ENCODE measurements at places on chromosomes 5 and 9.

DNA sequence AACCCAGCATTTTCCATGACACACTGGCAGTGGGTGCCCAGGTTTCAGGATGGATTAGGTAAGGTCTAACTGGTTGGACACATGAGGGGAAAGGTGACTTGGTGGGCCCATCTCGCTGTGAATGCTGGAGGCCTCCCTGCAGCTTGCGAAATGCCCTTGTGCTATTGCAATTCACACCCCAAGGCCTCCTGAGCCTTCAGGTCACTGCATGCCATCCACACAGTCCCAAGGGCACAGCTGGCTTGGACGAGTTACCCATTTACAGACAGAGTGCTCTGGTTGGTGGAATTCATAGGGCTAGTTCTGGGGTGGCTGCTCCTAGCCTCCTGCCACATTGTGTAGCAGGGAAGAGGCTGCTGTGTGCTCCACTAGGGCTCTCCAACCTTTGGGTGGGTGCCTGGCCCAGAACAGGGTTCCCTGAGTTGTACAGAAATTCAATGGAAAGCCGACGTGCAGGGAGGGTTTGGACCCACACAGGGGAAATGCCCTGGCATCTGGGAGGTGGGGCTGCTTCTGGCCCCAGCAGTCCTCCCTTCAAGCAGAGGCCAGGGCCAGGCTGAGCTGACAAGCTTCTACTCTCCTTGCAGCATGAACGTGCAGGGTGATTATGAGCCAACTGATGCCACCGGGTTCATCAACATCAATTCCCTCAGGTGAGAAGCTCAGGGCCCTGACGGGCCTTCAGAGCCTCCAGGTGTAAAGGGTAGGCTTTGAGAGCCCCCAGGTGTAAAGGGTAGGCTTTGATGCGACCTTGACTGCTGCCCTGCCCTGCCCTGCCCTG lies 54.3 kb downstream of the ASS1 start:
- DNase-seq: no peak

DNA sequence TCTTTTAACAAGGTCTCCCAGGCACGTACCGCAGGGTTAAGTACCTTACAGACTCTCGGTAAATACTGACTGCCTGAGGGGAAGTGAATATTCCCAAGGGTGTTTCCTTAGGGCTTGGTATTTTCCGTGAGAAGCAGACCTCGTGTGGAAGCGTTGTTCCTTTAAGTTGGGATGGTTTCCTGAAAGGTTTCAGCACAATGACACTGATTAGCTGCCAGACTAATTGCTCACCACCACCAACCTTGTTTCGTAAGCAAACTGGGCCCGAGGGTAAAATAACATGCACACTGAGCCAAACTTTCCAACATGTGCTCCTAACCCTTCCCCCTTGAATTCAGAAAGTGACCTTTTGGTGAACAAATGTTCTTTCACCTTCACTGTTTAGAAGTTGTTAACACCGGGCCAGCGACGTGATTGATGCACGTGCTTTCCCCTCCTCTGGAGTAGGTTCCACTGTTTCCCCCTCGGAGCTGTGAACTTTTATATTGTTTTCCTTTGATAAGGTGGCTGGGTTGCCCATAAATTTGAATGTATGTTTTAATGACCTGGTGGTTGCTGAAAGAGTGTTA lies 128.1 kb upstream of the RPS23 start:
- peak; percentile 37 for DNase-seq

- DNase-seq: no peak
These were observed 9.8 kb downstream of the ACTL7B start for GRCh38 chr9:108845947-108846346.

DNA sequence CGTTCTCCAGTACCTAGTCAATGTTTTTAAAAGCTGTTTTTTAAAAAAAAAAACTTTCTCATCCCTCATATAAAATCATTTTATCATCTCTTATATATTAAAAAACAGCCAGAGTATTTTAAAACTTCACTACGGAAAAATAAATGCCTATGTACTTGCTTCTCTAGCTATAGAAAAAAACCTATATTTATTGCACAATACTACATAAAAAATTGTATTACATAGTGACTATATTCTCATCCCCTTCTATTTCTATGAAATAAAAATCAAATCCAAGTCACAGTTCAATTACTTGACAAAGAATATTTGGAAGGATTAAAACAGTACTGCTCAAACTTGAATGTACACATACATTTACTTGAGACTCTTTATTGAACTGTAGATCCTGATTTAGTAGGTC lies 56.7 kb downstream of the RICTOR start:
- DNase-seq: no peak

GRCh38 chr9:93219692-93220091 lies 35.8 kb downstream of the WNK2 start:
- no peak for DNase-seq

DNA sequence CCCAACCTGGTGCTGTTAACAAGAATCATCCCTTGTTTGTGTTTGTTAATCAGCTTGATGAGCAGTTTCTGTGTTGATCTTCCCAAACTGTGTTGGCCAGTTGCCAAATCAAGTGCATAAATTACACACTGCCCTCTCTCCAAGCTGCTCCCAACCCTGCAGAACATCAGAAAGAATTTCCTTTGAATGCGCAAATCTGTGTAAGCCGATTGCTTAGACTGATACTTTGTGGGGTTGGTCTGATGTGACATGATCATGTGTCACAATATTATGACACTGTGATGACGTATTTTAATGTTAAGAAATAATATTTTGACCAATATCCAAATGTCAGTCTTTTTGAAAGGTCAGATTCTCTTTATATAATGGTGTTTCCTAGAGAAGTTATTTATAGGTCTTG lies 766.4 kb upstream of the WWC1 start:
- no peak for DNase-seq

- DNase-seq: no peak
These were observed 665.0 kb upstream of the RGMB start for GRCh38 chr5:98108497-98108896.

GRCh38 chr5:117652036-117652957 lies 1077.7 kb upstream of the SEMA6A start:
- DNase-seq: peak; percentile 29
